ENCODE measurements at places on chromosomes 4 and X.
A peak's percentile ranks its signal among the peaks of the same experiment; 100 is the strongest.

DNA sequence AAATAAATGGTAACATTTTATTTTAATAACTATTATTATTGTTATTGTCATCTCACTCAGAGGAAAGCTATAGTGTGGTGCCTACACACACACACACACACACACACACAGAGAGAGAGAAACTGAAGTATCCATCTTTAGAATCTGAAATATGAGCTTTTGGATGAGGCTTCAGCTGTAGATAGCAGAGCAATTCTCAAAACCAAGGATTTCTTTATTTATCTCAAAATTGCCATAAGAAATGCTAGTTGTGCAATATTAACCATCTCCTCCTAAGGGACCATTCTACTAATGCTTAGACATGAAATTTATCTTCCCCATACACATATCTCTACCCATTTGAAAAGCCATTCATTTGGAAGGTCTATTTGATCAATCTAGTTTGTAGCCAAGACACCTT, 50.1 kb upstream of the SGMS2 start:
- no peaks in the 10 kb centered on the region for H3K27me3 ChIP-seq
- H3K36me3 ChIP-seq, result no peaks in the 10 kb centered on the region
- no peak overlapping the region for H3K27ac ChIP-seq
- H3K4me1 ChIP-seq, result no peaks in the 10 kb centered on the region

GRCh38 chr4:77872723-77873445, 10.3 kb downstream of the MRPL1 start:
- peaks cover 26% of the 10 kb centered on the region for H3K4me1 ChIP-seq
- H3K27ac ChIP-seq, result no peak overlapping the region
- peaks cover 3% of the 10 kb centered on the region for H3K36me3 ChIP-seq
- no peaks in the 10 kb centered on the region for H3K27me3 ChIP-seq
- H3K4me3 ChIP-seq, result no peak overlapping the region

- H3K27ac ChIP-seq, result no peak overlapping the region
- no peak for DNase-seq
- H3K4me3 ChIP-seq, result no peak overlapping the region
- H3K27me3 ChIP-seq, result no peaks in the 10 kb centered on the region
- H3K4me1 ChIP-seq, result no peaks in the 10 kb centered on the region
Measured at GRCh38 chr4:81378386-81378785, 93.3 kb downstream of the RASGEF1B start.

- peaks cover 45% of the 10 kb centered on the region for H3K36me3 ChIP-seq
- no peak for DNase-seq
- H3K4me3 ChIP-seq, result no peak overlapping the region
- H3K27me3 ChIP-seq, result no peaks in the 10 kb centered on the region
- H3K27ac ChIP-seq, result no peak overlapping the region
Measured at GRCh38 chr4:151753056-151753455, 7.8 kb downstream of the GATB start.

DNA sequence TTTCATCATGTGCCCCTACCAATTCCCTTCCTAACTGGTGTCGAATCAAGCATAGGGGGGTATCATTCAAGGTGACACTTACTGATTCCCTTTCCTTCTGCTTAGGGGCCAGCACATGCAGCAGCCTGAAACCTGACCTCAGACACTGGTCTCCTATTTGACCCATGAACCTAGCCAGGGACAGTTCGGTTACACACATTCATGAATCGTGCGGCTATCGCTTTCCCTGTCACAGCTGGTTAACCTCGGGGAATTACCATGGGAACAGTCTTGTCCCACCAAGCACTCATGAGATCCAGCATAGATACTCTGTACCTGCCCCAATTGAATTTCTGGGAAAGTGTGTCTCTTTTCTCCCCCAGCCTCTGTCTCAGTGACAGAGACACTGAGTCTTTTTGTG, 140.4 kb downstream of the ZNF674 start:
- DNase-seq, result no peak
- H3K36me3 ChIP-seq, result no peaks in the 10 kb centered on the region
- H3K4me3 ChIP-seq, result no peak overlapping the region
- no peaks in the 10 kb centered on the region for H3K4me1 ChIP-seq
- H3K27ac ChIP-seq, result no peak overlapping the region

DNA sequence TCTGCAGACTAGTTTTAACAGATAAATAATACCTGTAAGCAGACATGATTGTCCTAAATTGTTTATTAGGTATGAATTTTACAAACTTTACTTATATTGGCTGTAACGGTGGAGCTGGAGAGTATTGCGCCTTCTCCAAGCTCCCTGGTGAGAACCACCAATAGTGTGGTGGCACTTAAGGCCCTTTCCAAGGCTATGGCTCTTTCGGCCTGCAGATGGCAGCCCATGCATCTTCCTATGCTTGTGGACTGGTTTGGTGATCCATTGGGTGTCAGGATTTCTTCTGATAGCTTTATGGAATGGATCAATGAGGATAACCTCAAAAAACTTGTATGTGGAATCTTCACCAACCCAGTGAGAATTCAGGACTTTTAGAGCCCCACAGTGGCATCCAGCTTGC, 7.8 kb downstream of the LARP1B start:
- no peak overlapping the region for H3K27ac ChIP-seq
- no peak for DNase-seq
- no peaks in the 10 kb centered on the region for H3K27me3 ChIP-seq
- H3K36me3 ChIP-seq, result no peaks in the 10 kb centered on the region
- H3K4me3 ChIP-seq, result no peak overlapping the region

DNA sequence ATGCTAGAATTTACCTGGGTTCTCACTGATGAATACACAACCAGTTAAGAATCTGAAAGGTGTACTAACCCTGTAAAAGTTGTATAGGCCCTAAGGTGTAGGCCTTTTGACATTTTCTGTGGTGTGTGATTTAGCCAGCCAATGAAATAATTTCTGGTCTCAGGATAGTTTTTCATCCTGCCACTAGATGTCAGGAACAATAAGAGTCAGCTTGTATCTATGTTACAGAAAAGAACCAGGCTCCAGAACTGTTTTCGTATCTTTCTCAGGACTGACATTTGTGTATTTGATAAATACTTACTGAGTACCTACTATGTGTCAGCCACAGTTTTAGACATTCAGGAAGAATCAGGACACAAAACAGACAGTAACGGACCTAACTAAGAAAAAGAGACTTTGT, 673.6 kb upstream of the TENM3 start:
- H3K27me3 ChIP-seq, result no peaks in the 10 kb centered on the region
- no peaks in the 10 kb centered on the region for H3K36me3 ChIP-seq
- H3K4me1 ChIP-seq, result no peaks in the 10 kb centered on the region
- H3K4me3 ChIP-seq, result no peak overlapping the region
- H3K27ac ChIP-seq, result no peak overlapping the region

GRCh38 chrX:101617211-101618191, at the start of gene ARMCX6:
TSS of gene ARMCX6 (minus strand) at chrX:101618000. CDS start at chrX:101616620, 1,380 bp downstream.
- peak within 1 kb of the TSS; percentile 96 for H3K4me3 ChIP-seq
- peak; percentile 77 for DNase-seq
- no peaks in the 10 kb centered on the region for H3K27me3 ChIP-seq
- peaks cover 15% of the 10 kb centered on the region for H3K4me1 ChIP-seq
- no peaks in the 10 kb centered on the region for H3K36me3 ChIP-seq
- H3K27ac ChIP-seq, result peak within 1 kb of the TSS; percentile 96

DNA sequence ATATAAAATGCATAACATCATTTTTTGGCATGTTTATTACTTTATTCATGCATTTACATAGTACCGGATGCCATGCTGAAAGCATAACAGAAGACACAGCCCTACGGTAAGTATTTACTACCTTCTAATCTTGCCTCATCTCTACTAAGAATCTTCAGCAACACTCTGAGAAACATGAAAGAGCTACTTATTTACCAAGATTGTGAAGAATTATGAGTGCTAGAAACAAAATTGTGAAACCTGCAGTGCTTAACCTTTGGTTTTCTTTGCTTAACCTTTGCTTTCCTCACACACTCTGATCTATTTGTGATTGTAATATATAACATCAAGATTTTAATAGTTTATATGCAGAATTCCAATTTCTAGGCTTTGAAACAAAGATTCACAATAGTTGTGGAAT, 7.4 kb downstream of the ANTXR2 start:
- no peak overlapping the region for H3K27ac ChIP-seq
- peaks cover 6% of the 10 kb centered on the region for H3K36me3 ChIP-seq
- H3K4me3 ChIP-seq, result no peak overlapping the region

- H3K4me3 ChIP-seq, result no peak overlapping the region
- peaks cover 33% of the 10 kb centered on the region for H3K36me3 ChIP-seq
- H3K27me3 ChIP-seq, result no peaks in the 10 kb centered on the region
- H3K4me1 ChIP-seq, result peaks cover 11% of the 10 kb centered on the region
- no peak overlapping the region for H3K27ac ChIP-seq
Measured at GRCh38 chr4:13455411-13455810, 28.7 kb downstream of the RAB28 start.

GRCh38 chr4:107279733-107280132, 243.6 kb upstream of the DKK2 start:
- no peak overlapping the region for H3K4me3 ChIP-seq
- DNase-seq, result no peak
- H3K36me3 ChIP-seq, result no peaks in the 10 kb centered on the region
- H3K27me3 ChIP-seq, result no peaks in the 10 kb centered on the region
- no peak overlapping the region for H3K27ac ChIP-seq

DNA sequence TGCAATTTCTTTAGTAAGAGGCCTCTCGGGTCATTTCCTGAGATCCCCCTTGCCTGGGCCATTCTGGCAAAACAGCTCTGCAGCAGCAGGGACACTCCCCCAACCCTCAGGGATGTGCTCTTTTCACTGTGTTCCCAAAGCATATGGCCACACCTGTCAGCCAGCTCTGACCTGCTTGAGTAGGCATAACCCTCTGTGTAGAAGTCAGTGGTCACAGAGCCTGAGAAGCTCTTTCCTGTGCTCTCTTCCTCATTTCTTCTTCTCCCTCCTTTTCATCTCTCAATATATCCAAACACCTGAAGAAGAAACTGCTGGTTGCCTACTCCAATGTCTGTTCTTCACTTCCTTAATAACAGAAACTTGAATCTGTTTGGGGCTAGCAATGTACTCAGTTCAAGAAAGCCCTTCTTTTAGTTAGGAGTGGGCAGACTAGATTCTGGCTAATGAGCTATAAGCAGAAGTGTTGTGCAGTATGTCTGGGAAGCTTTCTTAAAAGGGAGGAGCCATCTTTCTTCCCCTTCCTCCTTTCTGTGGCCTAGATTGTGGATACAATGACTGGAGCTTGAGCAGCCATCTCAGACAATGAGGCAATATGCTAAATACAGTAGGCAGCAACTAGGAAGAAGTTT, 73.3 kb downstream of the PRPS1 start:
- no peak for DNase-seq
- no peaks in the 10 kb centered on the region for H3K36me3 ChIP-seq
- H3K27me3 ChIP-seq, result peaks cover 4% of the 10 kb centered on the region
- peak overlapping the region; percentile 18 for H3K27ac ChIP-seq

DNA sequence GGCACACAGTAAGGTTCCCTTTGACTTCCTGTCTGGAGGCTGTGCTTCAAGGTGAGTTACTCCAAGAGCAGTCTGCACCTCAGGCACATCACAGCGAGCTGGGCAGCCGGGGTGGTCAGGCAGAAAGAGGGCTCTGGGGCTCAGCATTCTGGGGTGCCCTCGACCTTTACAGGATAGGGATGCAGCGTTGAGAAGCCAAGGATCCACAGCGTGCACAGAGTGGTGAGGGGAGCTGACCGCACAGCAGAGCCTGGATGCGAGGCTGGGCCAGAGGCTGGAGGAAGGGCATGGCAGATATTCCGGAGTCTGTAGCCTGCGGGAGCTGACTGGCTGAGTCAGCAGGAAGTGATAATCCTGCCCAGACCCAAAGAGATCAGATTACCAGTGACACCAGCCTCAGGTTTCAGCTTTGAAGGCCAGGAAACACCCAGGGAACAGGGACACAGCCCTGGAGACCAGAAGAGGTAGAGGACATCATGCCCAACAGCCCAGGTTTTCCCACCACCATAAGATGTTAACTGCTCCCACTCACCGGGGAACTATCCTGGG, 38.4 kb upstream of the PDLIM3 start:
- DNase-seq, result no peak
- peaks cover 6% of the 10 kb centered on the region for H3K27me3 ChIP-seq
- no peaks in the 10 kb centered on the region for H3K36me3 ChIP-seq
- H3K4me1 ChIP-seq, result no peaks in the 10 kb centered on the region
- H3K4me3 ChIP-seq, result no peak overlapping the region
- no peak overlapping the region for H3K27ac ChIP-seq

DNA sequence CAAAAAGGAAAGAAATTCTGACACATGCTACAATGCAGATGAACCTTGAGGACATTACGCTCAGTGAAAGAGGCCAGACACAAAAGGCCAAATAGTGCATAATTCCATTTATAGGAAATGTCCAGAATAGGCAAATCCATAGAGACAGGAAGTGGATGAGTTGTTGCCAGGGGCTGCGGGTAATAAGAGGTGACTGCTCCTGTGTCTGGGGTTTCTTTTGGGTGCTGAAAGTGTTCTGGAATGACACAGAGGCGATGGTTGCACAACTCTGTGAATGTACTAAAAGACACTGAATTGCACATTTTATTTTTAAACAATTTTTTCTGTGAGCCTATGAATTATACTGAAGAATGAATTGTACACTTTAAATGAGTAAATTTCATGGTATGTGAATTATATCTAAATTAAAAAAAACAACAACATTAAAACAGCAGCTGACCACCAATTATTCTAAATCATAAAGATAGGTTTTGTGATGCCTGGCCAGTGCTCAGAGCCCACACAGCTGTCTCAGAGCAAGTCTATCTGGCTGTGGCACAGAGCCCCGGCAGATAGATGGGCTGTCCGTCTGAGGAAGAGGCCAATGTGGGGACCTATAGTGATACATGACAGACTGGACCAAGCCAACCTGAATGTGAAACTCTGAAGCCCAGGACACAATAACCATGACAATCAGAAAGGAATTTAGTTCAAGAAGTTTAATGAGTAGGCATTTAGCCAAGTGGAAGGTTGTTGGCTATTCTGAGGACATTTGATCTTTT, 23.5 kb upstream of the IRAK1 start:
- no peak overlapping the region for H3K27ac ChIP-seq
- H3K36me3 ChIP-seq, result peaks cover 4% of the 10 kb centered on the region
- peaks cover 6% of the 10 kb centered on the region for H3K27me3 ChIP-seq
- DNase-seq, result no peak
- no peak overlapping the region for H3K4me3 ChIP-seq

DNA sequence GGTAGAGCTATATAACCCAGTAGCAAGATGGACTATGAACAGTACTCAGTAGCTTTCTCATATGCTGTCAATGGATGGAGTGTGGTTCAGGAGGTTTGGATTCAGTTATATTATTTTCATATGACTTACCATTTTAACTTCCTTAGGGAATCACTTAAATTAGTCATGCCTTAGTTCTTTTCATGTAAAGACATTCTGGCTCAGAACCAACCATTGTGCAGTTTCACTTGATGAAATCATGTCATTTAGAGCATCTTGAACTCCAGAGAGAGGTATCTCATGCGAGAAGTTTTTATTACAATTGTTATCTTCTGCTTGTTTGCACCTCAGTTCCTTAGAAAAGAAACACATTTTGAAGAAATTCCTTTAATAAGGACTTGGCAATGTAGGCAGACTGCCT, 55.8 kb downstream of the IL1RAPL2 start:
- peaks cover 3% of the 10 kb centered on the region for H3K27me3 ChIP-seq
- H3K27ac ChIP-seq, result no peak overlapping the region
- no peaks in the 10 kb centered on the region for H3K36me3 ChIP-seq
- no peaks in the 10 kb centered on the region for H3K4me1 ChIP-seq

- no peaks in the 10 kb centered on the region for H3K36me3 ChIP-seq
- H3K27me3 ChIP-seq, result no peaks in the 10 kb centered on the region
- H3K4me1 ChIP-seq, result no peaks in the 10 kb centered on the region
- no peak for DNase-seq
Measured at GRCh38 chr4:25723409-25723808, 67.8 kb downstream of the SLC34A2 start.

- DNase-seq, result no peak
- H3K27me3 ChIP-seq, result no peaks in the 10 kb centered on the region
- no peaks in the 10 kb centered on the region for H3K4me1 ChIP-seq
- H3K27ac ChIP-seq, result no peak overlapping the region
Measured at GRCh38 chr4:23779839-23780238, 110.0 kb downstream of the PPARGC1A start.

Measured in immature natural killer cell (primary cell).